ENCODE measurements at places on chromosomes 6 and 20.

DNA sequence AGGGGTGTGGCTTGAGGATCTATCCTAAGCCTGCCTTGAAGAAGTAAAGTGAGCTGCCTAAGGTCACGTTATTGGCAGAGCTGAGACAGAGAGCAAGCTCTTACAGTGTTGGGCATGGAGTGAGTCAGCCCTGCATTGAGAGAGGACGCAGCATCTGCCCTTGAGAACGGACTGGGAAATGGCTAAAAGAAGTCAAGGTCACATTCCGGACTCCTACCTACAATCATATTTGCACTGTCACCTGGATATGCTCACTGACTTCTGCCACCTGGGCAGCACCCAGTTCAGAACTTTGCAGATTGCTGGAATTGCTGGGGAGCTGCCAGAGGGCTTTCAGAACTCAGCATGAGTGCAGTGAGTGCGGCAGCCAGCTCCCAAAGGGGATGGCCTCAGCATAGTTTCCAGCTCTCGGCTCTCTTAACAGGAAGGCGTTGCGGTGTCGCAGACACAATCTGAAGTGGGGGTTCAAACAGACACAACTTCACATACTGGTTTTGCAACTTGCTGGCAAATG is 199.3 kb upstream of the SGK1 start:
- no peak for DNase-seq

GRCh38 chr20:23002276-23002675 is 32.8 kb upstream of the SSTR4 start:
- DNase-seq, result no peak

- DNase-seq, result no peak
Observed at GRCh38 chr20:41228858-41229257, 88.7 kb downstream of the ZHX3 start.

- no peak for DNase-seq
Observed at GRCh38 chr20:57619051-57619831, 985 bp downstream of the ZBP1 start.

DNA sequence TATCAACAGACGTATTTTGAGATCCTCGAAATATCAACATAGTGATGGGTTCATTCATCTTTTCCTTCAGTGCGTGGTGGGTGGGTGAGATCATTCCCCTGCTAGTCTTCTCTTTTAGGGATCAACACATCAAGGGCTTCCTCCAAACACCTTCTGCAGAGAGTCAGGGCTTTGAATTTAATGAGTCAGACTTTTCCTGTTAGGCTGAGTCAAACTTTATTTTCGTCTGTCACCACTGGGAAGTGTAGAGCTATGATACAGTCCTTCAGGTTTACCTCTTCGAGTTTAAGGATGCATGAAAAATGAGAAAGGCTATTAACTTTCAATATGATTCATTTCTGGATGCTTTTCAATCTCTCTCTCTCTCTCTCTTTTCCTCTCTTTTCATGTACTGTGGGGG is 189.1 kb downstream of the BMP2 start:
- no peak for DNase-seq

GRCh38 chr6:131107151-131107550 is 28.1 kb upstream of the AKAP7 start:
- no peak for DNase-seq

DNA sequence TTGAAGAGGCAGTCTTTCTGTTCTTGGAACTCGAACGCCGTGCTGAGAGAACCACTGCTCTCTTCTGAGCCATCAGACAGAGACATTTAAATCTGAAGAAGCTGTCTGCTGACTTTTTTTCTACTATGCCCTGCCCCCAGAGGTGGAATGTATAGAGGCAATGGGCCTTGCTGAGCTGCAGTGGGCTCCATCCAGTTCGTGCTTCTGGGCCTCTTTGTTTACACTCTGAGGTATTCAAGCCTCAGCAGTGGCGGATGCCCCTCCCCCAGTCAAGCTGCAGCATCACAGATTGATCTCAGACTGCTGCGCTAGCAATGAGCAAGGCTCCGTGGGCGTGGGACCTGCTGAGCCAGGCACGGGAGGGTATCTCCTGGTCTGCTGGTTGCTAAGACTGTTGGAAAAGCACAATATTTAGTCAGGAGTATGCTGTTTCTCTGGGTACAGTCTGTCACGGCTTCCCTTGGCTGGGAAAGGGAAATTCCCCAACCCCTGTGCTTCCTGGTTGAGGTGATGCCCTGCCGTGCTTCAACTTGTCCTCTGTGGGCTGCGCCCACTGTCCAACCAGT is 526.8 kb downstream of the CD109 start:
- no peak for DNase-seq

- no peak for DNase-seq
Observed at GRCh38 chr20:11155156-11155756, 481.5 kb upstream of the JAG1 start.

DNA sequence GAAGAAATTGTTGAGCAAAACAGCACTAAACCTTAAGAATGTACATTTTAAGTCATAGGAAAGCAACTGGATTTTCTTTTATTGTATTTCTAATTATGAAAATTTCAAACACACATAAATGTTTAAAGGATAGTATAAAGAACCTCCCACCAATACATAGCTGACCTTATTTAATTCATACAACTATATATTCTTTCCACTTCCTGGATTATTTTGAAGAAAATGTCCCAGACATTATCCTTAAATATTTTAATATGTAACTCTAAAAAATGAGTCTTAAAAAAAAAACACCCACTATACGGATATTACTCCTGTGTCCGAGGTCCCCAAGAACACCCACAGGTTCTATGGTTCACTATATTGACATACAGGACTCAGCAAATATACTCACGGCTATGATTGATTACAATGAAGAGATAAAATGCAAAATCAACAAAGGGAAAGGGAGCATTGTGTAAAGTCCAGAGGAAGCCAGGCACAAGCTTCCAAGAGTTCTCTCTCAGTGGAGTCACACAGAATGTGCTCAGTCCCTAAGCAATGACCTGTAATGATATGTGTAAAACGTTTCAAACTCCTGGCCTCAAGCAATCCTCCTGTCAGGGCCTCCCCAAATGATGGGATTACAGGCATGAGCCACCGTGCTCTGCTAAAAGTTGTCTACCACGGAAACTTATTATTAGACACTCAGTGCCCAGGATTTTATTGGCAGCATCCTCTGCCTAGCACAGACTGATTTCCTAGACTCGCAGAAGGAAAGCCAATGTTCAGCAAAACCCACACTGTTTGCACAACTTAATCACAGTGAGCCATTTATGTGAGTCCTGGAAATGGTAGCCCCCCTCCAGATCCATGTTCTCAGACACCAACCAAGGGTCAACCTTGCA is 23.2 kb downstream of the GLYATL3 start:
- no peak for DNase-seq

DNA sequence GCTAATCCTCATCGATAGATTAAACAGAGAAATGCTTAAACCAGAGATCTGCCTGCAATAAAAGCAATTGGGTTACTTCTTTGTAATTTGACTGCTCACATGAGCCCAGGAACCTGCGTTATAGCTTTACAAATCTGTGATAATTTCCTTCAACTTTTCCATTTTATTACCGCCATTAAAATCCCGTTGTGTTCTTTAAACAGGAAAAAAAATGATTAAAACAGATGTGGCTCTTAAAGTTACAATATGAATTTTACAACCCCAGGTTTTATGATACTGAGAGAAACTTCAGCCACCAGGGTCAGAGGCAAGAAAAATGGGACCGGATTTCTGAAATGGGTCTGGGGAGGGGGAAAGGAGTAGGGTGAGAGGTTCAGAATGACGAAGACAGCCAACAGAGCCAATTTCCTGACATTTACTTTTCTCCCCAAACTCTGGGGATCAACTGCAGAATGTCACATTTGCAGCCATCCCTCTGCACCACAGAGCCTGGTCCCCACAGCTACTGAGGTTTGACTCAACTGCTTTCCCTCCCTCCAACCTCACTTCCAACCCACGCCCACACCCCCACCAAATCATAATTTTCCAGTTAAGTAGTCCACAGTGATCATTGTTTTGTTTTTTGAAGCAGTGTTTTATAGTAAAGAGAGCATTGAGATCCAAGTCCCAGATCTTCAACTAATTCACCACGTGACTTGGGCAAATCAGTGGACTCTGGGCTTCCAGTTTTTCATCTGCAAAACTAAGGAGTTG is 77.6 kb upstream of the EYA2 start:
- no peak for DNase-seq

DNA sequence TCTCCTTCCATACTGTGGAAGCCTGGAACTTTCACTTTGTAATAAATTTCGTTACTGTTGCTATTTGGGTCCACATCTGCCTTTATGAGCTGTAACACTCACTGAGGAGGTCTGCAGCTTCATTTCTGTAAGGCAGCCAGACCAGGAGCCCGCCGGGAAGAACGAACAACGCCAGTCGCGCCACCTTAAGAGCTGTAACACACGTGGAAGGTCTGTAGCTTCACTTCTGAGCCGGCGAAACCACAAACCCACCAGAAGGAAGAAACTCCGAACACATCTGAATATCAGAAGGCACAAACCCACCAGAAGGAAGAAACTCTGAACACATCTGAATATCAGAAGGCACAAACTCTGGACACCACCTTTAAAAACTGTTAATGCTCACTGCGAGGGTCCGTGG is 589.9 kb upstream of the SLC35B3 start:
- no peak for DNase-seq

GRCh38 chr6:169906004-169906687 is 154.7 kb downstream of the ERMARD start:
- DNase-seq, result no peak

DNA sequence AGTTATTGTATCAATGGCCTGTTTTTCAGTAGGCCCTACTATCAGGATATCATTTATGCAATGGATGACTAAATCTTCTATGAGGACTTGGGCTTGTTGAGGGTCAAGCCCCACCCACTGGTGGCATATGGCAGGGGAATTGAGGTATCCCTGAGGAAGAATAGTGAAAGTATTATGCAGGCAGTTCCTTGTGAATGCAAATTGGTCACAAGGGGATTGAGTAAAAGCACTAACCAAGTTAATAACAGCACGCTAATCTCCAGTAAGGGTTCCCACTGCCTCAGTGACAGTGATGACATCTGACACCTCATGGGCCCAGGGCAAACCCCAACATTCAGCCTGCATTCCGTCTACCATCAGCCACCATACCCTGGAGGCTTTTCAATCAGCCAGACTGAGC is 14.9 kb downstream of the BPIFA1 start:
- no peak for DNase-seq

- DNase-seq, result no peak
Observed at GRCh38 chr6:96659084-96659845, 96.3 kb downstream of the FHL5 start.

DNA sequence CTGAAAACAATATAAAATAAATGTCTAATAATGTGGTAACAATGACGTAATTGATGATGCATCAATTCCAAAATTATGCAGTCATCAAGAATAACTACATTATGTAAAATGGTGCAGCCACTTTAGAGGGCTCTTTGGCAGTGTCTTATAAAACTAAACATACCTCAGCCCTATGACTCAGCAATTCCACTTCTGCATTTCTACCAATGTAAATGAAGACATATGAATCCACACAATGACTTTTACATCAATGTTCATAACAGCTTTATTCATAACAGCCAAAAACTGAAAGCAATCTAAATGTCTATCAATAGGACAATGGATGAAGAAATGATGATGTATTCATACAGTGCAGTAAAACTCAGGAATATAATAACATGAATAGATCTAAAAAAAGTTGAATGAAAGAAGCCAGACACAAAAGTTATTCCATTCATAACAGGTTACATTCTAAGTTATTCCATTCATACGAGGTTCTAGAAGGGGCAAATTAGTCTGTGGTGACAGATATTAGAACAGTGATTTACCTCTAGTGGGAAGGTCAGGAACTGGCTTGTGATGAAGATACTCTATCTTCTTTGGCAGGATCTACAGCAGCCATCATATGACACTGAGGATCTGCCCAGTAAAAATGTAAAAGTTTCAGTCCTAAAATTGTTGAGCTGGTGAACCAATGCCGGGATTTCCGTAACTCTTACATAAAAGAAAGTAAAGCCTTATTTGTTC is 396.1 kb downstream of the PLCB1 start:
- no peak for DNase-seq

- DNase-seq, result no peak
Observed at GRCh38 chr6:30260036-30260504, 46.9 kb upstream of the TRIM26 start.

GRCh38 chr6:107513214-107513613 is 23.3 kb downstream of the SOBP start:
- no peak for DNase-seq

GRCh38 chr6:45445749-45446549 is 68.2 kb upstream of the SUPT3H start:
- no peak for DNase-seq

DNA sequence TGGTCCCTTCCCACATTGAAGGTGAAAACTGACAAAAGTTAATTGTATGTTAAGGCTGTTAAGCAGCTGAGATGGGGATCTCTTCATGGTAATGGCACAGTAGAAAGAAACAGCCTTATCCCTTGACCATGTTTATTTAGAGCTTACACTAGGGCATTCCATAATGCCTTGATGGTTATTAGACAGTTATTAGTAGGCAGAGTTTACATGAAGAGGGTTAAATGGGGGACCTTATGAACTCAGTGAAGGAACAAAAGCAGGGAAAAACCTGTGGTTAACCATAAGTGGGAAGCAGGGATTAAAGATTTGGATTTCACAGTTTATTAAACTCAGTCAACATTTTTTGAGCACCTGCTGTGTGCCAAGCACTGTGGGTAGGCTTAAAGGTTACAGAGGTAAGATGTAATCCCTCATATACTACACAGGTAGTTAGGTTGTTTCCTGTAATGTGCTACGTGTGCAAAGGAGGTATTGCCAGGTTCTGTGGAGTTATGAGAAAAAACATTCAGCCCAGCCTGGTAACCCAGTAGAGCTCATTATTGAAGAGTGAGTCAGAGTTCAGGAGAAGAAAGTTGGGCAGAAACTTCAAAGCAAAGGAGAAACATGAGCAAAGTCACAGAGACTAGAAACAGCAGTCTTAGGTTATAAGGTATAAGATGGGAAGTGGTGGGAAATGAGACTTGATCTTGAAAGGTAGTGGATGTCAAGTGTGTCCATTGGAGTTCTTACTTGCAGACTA is 32.3 kb upstream of the GNRH2 start:
- no peak for DNase-seq

DNA sequence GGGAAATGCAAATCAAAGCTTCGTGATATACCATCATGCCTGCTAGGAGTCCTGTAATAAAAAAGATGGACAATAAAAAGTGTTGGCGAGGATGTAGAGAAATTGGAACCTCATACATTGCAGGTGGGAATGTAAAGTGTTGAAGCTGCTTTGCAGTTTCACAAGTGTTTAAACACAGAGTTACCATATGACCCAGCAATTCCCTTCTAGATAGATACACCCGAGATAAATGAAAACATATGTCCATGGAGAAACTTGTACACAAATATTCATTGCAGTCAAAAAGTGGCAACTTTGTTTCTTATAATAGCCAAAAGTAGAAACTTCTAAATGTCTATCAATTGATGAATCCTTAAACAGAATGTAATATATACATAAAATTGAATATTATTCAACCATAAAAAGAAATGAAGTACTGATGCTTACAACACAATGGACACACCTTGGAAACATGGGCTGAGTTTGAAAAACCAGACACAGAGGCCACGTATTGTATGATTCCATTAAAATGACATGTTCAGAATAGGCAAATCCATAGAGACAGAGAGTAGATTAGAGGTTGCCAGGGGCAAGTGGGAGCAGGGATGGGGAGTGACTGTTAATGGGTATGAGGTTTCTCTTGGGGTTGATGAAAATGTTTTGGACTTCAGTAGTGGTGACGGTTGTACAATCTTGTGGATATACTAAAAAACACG is 20.8 kb upstream of the ERVFRD-1 start:
- DNase-seq, result no peak

- DNase-seq, result no peak
Observed at GRCh38 chr6:11397622-11398450, 139.7 kb upstream of the TMEM170B start.
